Right cardiac atrium (tissue), 5 donors: ENCODE measurements at places on chromosomes 1 and 21. TPM values are rescaled to one million over a fixed set of nuclear protein-coding genes. Genes with fewer than 3 reads are reported as not detected.

The RHD gene
- 0.18 TPM for total RNA-seq

- DNase-seq, result no peak
Measured at GRCh38 chr1:206893380-206893779, 3.9 kb upstream of the IL24 start.

The SLC35D1 gene
- 3.9 TPM for total RNA-seq

DNA sequence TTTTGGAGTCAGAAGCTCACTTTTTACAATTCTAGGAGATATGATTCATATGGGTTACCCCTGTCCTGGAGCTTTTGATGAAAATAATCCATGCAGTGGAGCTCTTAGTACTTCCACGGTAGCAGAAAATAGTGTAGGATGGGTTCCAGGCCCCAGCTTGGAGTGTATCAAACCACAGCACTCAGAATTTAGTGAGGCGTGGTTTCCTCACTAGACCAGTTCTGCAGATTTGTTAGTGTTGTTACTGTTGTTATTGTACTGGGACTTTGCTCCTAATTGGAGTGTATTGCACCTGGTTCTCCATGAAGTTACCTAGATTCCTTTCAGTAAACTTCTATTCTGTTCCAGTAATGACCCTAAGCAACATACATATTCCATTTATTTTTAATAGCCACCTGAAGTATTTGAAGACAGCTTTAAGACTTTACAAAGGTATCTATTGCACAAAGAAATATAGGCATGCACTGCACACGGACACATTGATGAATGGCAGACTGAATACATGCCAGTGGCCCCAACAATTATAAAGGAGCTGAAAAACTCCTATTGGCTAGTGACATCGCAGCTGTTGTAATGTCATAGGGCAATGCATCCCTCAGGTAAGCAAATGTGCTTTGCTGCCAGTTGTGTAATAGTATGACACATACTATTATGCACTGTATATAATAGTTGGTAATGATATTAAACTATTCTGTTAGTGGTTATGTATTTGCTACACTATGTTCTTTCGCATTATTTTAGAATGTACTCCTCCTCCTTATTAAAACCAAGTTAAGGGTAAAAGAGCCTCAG lies 1058.0 kb downstream of the KCNT2 start:
- DNase-seq, result no peak

The VCAM1 gene
- 8.2 TPM for total RNA-seq
